ENCODE measurements at places on chromosomes 11 and 22. TPM values are rescaled to one million over a fixed set of nuclear protein-coding genes. Genes with fewer than 3 reads are reported as not detected.

DNA sequence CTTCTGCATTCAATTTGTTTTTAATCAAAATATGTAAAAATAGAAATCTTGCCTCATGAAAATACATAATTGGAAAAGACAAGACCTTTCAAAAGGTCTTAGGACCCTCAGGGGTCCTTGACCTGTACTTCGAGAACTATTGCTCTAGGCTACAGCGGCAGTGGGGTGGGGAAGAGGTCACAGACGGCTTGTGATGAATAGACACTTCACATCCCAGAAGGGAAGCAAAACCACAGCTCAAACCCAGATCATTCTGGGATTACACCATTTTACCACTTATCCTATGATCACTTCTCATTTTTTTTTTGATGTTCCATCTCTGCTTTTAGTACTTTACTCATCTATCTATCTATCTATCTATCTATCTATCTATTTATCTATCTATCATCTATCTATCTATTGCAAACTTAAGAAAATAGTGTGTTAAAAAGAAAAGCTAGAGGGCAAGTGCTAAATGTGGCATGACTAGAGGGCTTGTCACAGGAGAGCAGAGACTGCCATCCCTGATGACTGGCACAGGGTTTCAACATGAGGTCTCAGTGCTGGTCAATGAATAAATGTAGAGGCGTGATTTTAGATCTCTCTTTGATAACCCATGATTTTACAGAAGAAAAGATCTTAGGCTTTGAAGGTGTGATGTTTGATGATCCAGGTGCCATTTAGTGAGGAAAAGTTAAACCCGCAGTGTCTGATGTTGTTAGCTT, 37.1 kb downstream of the RNF141 start:
- no peak for DNase-seq

- DNase-seq: no peak
Measured at GRCh38 chr11:46001448-46001914, 79.0 kb downstream of the LARGE2 start.

GRCh38 chr11:111387363-111387762, 8.3 kb upstream of the POU2AF1 start:
- no peak for DNase-seq

DNA sequence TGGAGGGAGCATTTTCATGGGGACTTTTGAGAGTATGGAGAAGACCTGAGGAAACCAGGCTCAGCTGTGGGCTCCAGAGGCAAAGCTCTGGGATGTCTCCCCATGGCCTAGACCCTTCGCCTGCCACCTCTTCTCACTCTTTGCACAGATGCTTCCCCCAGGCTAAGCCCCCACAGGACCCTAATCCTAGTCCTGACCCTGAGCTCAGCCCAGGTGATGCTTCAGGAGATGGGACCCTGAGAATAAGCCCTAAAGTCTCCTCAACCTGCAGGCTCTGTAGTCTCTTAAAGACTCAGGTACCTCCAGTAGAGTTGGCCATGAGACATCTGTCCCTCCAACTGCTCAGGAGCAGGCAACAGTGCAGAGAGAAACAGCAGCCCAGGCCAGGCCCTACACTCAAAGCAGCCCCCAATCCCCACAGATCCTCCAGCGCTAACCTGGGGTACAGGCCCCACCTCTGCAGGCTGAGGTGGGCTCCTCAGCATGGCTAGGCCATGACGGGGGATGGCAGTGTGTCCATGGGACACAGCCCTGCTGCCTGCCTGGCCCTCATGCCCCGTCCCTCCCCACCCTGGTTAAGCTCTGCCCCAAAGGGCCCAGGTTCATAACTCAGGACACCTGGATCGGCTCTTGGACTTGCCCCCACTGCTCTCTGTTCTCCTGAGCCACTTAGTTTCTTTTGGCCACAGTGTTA, 39.4 kb downstream of the GGTLC2 start:
- no peak for DNase-seq

DNA sequence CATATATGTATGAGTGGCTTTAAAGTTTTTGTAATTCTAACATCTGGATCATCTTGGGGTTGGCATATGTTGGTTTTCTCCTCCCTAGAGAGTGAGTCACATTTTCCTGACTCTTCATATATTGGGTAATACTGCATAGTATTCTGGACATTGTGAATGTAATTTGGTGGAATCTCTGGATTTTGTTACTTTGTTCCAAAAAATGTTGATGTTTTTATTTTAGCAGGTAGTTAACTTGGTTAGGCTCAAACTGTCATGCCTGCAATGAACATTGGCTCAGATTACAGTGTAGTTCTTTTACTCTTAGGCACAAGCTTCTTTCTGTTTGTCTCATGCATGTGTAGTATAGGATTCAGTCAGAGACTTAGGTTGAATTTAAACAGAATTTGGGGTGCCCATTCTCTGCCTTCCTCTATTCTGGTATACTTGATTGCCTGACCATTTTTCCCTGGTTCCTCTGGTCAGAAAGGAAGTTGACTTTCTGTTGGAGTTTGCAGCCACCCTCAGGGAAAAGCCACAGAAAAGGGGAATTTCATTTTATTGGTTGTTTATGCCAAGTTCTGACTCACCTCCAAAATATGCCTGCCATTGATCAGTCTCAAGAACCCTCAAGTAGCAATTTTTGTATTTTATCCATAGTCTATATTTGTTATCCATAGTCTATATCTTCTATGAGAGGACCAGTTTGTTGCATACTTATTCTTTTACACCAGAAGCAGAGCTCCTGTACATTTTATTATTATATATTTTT, 151.7 kb downstream of the UVRAG start:
- peak; percentile 18 for DNase-seq

DNA sequence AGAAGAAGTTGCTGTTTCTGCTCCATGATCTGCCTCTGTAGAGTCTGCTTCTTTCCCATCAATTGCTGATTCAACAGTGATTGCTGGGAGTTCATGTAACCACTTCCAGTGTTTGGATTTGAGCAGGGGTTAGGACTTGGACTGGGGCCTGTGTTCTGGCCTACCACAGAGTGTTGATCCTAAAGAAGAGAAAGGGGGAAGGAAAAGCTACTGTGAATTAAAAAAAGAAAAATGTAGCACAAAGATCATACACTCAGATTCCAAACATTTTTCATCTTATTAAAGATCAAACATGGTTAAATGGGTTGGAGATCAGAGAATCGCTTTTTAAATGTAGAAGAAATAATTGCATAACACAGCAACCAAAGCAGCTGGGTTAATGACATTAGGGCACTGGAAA, 67.6 kb upstream of the MTMR2 start:
- DNase-seq: no peak

DNA sequence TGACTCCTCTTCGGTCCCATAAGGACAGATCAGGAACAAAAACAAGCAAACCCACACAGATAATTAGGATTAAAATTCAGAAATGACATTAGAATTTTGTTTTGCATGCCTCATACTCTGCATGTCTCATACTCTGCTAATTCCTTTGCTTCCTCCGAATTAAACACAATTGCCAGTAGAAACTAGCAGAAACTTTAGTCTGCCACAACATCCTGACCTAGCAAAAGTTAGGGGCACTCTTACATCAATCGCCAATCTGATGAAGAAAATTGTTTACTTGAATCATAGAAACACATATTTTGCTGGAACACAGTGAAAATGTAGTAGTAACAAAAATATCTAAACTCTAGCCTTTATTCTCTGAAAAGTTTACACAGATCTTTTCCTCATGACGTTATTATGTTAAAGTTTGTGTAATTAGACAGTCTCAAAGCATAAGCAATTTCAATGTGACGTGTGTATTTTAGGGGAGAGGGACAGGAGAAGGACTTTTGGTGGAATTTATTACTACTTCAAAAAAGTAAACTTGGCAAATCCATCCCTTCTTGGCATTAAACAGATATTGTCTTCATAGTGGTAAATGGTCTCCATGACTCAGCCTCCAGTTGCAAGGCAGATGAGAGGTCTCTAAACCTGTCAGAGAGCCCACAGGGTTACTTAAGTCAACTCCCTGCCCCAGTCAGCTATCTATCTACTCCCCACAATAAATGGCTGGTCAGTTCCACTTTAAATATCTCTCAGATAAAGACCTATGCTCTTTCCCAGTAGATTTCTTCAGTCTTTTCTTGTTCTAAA, 249.8 kb upstream of the UBASH3B start:
- no peak for DNase-seq

DNA sequence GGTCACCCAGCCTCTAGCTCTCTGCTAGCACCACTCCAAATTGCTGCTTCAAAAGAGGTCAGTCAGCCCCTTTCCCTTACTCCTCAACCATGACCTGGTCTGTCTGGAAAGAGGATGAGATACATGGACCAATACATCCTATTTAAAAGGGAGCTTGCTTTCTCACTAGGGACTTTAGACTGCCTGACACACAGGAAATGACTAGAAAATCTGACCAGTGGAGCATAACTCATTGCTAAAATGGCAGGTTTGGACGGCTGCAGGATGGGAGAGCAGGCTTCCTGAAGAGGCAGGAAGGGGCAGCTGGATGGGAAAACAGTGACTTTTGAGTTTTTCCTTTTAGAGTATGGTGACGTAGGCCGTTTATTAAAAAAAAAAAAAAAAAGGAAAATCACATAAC, 25.3 kb downstream of the STIM1 start:
- no peak for DNase-seq

DNA sequence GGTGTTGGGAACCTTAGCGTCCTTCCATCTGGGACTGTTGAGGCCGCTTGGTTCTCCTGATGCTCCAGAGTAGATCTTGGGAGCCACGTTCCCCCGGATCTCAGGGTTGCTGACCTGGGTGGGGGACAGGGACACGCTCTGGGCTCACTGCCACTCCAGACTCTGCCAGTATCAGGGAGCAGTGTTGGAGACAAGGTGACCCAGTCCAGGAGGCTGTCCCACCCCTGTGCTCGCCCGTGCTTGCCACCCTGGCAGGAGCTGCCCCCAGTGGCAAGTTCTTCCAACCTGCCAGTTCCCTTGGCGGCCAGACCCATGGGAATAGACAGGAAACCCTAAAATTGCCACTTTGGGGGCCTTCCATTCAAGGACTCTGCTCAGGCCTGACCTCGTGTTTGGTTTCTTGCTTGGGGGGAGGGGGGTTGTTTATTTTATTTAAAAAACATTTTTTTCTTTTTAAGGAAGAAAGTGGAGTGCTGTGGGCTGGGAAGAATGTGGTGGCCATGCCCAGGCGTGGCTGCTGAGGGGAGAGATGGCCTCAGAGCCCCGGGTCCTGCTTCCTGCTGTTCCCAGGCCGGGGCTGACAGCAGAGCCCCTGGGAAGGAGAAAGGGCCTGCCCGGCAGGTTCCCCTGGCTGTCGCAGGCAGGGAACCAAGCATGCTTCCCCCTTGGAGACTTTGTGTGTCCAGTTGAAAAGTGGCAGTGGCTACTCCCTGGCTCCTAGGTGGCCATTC, 7.2 kb downstream of the GRK2 start:
- no peak for DNase-seq

DNA sequence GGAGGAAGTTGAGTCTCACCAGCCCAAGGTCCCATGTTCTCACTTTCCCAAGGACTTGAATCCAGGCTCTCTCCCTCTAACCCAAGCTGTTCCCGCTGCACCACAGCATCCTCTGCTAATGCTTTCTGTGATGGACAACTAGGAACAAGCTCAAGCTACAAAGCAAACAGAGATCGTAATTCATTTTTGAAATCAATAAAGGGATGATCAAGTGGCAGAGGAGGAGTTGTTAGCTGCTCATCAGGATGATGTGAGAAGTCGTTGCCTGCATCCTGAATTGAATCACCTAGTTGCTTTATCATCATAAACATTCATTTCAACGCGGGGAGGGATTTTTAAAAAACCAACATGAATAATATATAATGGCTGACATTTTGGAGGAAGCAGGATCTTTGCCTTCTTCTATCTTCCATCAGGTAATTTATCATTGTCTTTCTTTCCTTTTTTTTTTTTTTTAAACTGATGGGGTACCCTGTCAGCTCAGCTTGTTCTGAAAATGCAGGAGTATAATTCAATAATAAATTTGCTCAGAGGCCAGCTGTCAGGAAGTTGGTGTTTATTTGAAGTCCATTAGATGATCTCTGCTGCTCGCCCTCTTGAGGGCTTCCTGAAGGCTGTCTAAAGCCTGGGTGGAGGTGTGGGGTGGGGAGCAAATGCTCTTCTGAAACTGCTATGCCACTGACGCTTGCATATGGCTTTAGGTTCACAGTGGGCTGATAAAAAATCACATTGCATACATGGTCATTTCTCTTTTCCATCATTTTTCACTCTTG, 174.4 kb upstream of the NARS2 start:
- no peak for DNase-seq

- no peak for DNase-seq
Measured at GRCh38 chr11:70532066-70532440, 133.7 kb downstream of the CTTN start.

DNA sequence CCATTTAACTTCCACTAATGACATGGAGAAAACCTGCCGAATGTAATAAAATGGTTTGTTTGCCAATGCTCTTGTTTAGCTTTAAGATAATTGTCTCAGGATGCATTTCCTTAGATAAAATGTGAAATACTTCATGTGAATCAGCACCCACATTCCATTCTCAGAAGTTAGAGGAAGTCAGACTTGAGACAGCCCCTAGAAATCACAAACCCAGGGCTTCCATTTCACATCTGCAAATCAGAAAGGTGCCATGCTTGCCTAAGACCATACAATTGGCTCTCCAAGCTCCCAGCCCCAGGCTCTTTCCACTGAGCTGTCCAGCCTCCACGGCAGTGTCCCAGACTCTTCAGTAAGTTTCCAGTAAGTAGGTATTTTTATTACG, 35.6 kb upstream of the ADORA2A start:
- no peak for DNase-seq

GRCh38 chr22:28909375-28909774, 26.0 kb downstream of the ZNRF3 start:
- no peak for DNase-seq

DNA sequence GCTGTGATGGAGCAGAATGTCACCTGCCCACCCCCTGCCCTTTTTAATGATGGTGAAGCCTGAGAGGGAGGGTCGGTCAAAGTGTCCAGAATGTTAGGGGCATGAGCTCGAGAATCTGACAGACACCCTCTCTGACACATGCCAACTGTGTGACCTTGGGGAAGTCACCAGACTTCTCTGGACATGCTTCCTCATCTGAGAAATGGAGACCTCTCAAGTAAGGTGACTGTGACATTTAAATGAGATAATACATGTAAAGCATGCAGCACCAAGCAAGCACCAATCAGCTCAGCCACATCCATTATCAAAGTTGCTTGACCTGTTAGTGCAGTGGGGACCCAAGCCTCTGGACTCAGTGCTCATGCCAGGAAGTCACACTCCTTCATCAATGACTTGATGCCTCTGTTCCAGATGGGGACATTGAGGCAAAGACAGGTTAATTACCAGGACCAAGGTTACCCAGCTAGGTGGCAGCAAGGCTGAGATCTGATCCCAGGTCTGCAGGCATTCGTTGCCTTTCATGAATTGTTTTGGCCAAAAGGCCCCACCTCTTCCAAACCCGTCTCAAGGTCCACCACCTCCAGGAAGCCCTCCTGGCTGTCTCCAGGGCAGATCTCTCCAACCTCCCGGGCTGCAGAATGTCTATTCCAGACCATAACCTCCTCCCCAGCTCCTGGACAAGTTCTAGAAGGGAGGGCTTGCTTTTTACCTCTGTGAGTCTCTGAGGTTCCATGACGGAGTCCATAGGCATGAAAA, 38.8 kb upstream of the SYT7 start:
- DNase-seq: no peak

GRCh38 chr22:19515654-19516377, 8.4 kb downstream of the CLDN5 start:
- no peak for DNase-seq

The BRSK2 gene
- total RNA-seq: 0.22 TPM

The SLC22A25 gene
- total RNA-seq: not detected

The DDTL gene
- total RNA-seq: 2.1 TPM

The OR10A3 gene
- not detected for total RNA-seq

The OR8D4 gene
- total RNA-seq: not detected

The SHANK3 gene
- 3.6 TPM for total RNA-seq

The SLC1A2 gene
- total RNA-seq: under 0.01 TPM

The ANGPTL5 gene
- not detected for total RNA-seq

The GSC2 gene
- total RNA-seq: not detected

The BEST1 gene
- 0.12 TPM for total RNA-seq

The CD3E gene
- not detected for total RNA-seq

The APOA5 gene
- total RNA-seq: not detected

Data from epithelial cell of proximal tubule (primary cell).